ENCODE measurements at places on chromosomes 3 and 15. TPM values are rescaled to one million over a fixed set of nuclear protein-coding genes. Genes with fewer than 3 reads are reported as not detected.

The EXD1 gene
- total RNA-seq: not detected

The HRG gene
- total RNA-seq: not detected

DNA sequence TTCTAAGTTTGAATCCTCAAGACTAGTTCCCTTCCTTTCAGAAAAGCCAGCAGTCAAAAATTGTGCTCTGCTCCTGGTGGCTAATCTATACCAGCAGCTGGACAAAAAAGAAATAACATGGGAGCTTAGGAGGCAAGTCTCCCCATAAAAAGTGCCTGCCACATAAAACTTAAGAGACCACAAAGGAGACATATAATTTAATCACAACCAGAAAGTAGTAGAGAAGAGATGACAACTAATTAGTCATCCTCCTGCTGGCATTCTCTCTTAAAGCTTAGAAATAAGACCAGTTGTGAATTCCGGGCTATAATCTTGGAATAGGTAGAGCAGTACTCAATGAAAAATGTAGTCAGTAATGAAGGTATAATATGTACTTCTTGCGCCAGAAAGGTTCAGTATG lies 20.2 kb upstream of the IMPG2 start:
- H3K4me3 ChIP-seq: no peak overlapping the region
- DNase-seq: no peak
- no peaks in the 10 kb centered on the region for H3K4me1 ChIP-seq
- peaks cover 11% of the 10 kb centered on the region for H3K36me3 ChIP-seq
- no peaks in the 10 kb centered on the region for H3K27me3 ChIP-seq

DNA sequence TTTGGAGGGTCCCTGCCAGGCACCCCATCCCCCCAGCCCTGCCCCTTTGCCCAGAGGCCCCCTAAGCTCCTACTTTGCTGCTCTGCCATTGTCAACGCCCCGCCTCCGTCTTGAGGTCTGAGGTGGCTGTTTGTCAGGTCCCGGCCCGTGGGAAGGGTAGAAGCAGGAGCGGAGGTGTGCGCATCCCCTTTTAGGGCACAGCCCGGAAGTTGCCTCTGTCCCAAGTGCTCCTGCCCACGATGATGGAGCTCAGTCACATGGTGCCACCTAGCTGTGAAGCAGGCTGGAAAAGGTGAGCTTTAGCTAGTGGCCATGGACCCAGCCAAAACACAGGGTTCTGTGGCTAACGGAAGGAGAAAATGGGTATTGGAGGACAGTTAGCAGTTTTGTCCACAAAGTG lies 28.5 kb upstream of the LCTL start:
- no peak for DNase-seq
- H3K4me1 ChIP-seq: peaks cover 7% of the 10 kb centered on the region
- H3K4me3 ChIP-seq: no peak overlapping the region
- peaks cover 3% of the 10 kb centered on the region for H3K27me3 ChIP-seq
- no peak overlapping the region for H3K27ac ChIP-seq

DNA sequence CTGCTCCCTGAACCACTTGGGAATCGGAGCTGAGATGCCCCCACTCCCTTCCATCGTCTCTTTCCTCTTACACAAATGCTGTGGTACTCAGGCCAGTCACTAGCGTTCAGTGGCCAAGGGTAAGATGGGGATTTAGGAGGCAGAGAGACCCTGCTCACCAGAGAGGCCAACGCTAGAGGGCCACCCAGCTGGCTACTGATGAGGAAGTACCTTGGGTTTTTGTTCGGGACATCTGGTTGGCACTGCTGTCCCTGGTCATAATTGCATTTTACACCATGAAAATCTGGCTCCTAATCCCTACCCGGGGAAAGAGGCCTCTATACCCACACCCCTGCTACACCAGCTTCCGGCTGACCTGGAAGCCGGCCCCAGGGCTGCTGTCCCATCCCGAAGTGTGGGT lies 7.7 kb downstream of the MAP6D1 start:
- peaks cover 7% of the 10 kb centered on the region for H3K36me3 ChIP-seq
- peaks cover 10% of the 10 kb centered on the region for H3K4me1 ChIP-seq
- H3K27ac ChIP-seq: no peak overlapping the region
- H3K4me3 ChIP-seq: no peak overlapping the region
- no peak for DNase-seq
- no peaks in the 10 kb centered on the region for H3K27me3 ChIP-seq

DNA sequence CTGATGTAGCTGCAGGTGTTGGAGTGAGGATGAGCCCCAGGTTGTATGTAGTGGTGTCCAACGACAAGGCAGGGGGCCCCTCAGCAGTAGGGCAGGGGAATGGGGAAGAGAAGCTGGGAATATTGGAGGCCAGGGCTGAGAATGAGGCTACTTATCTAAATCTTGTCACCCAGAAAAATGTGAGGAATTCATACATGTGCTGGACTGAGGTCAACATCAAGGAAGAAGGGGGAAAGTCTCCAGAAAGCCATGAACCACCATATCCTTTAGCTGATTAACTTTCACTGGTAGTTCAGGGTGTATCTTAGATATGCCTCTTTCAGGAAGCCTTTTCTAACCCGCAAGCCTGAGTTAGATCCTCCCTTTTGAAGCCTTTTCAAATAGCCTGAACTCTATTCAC lies 22.6 kb upstream of the FSTL1 start:
- H3K36me3 ChIP-seq: no peaks in the 10 kb centered on the region
- H3K27ac ChIP-seq: no peak overlapping the region
- H3K4me3 ChIP-seq: no peak overlapping the region
